ENCODE measurements at places on chromosomes 12 and 14.
A peak's percentile ranks its signal among the peaks of the same experiment; 100 is the strongest.

DNA sequence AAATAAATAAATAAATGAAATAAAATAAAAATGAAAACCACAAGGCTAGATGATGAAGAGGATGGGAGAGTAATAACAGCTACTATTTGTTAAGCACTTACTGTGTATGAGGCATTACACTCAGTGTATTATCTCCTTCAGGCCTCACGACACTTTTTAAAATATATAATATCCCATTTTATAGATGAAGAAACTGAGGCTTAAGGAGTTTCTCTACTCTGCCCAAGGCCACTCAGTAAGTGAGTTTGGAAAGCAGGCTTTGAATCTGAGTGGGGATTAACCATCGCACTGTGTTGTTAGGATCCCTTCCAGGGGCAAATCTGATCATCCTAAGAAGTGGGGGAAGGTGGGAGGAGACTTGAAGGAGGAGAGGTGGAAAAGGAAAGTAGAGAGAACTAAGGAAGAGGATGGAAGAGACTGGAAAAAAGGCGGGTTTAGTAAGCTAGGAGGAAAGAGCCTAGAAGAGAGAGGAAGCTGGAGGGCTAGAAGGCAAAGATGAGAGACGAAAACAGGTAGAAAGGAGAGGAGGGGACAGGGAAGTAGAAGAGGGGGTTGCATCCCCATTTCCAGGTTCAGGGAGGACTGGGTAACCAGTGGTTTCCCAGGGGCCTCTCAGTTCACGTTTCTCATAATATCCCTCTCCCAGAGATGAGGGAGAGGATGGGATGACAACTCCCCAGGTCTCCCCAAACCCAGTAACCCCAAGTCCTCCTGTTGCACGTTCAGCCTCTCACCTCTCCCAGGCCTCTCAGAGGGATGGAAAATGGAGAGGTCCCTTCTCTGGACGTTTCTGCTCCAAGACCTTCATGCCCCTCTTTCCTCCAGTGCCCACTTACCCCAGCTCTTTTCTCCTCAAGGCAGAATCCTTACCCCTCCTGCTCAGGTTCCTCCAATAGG is 1.7 kb downstream of the STAT6 start:
- no peaks in the 10 kb centered on the region for H3K27me3 ChIP-seq
- H3K4me3 ChIP-seq, result peak overlapping the region; percentile 79
- H3K4me1 ChIP-seq, result peaks cover 32% of the 10 kb centered on the region
- DNase-seq, result no peak
- peaks cover 50% of the 10 kb centered on the region for H3K36me3 ChIP-seq

DNA sequence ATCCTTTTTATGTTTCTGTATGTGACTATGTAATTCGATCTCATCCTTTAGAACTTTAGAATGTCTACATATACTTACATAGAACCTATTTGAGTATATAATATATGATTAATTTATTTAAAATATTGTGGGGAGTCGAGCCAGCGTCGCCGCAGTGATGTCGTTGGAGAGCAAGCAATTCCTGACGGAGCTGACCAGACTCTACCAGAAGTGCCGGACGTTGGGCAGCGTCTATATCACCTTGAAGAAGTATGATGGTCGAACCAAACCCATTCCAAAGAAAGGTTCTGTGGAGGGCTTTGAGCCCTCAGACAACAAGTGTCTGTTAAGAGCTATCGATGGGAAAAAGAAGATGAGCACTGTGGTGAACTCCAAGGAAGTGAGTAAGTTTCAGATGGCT is 6.4 kb upstream of the CD27 start:
- no peak overlapping the region for H3K27ac ChIP-seq
- no peak for DNase-seq
- no peak overlapping the region for H3K4me3 ChIP-seq
- no peaks in the 10 kb centered on the region for H3K4me1 ChIP-seq
- H3K27me3 ChIP-seq, result no peaks in the 10 kb centered on the region

GRCh38 chr14:70789361-70789760 is 20.0 kb downstream of the MAP3K9 start:
- peaks cover 23% of the 10 kb centered on the region for H3K36me3 ChIP-seq
- no peak overlapping the region for H3K27ac ChIP-seq
- no peak overlapping the region for H3K4me3 ChIP-seq
- no peaks in the 10 kb centered on the region for H3K4me1 ChIP-seq

DNA sequence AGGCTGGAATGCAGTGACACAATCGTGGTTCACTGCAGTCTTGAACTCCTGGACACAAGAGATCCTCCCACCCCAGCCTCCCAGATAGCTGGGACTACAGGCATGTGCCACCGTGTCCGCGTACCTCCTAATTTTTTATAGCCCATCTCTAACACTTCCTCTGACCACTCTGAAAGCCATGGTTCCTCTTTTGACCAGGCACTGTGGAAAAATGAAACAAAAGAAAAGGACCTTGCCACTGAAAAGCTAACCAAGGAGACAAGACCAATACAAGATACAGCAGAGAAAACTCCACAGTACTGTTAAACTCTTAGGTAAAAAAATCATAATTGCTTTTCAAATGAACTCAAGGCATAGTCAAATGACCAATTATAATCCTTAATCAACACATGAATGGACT is 233.3 kb downstream of the NEDD1 start:
- H3K27ac ChIP-seq, result no peak overlapping the region
- H3K4me1 ChIP-seq, result no peaks in the 10 kb centered on the region

GRCh38 chr12:40145896-40146295 is 40.0 kb upstream of the SLC2A13 start:
- no peaks in the 10 kb centered on the region for H3K4me1 ChIP-seq
- DNase-seq, result no peak
- no peak overlapping the region for H3K4me3 ChIP-seq
- H3K36me3 ChIP-seq, result no peaks in the 10 kb centered on the region

DNA sequence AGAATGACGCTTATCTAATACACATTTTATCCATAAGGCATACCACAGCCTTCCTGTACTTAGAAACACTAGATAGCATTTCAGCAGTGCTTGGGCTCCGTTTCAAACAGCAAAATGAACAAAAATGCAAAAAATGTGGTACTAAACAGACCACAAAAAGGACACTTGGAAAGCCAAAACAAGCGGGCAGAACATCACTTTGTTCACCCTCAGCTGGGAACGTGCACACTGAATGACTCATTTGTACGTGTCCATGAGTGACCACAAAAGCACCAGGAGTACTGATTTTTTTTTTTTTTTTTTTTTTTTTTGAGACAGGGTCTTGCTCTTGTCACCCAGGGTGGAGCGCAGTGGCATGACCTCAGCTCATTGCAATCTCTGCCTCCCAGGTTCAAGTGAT is 8.9 kb upstream of the FOXN3 start:
- no peak overlapping the region for H3K4me3 ChIP-seq
- H3K27ac ChIP-seq, result no peak overlapping the region
- peaks cover 28% of the 10 kb centered on the region for H3K4me1 ChIP-seq
- no peak for DNase-seq
- H3K36me3 ChIP-seq, result no peaks in the 10 kb centered on the region
- no peaks in the 10 kb centered on the region for H3K27me3 ChIP-seq

GRCh38 chr12:109497675-109498074 is 20.2 kb downstream of the UBE3B start:
- H3K27me3 ChIP-seq, result no peaks in the 10 kb centered on the region
- H3K27ac ChIP-seq, result no peak overlapping the region
- peaks cover 45% of the 10 kb centered on the region for H3K36me3 ChIP-seq
- H3K4me3 ChIP-seq, result no peak overlapping the region

DNA sequence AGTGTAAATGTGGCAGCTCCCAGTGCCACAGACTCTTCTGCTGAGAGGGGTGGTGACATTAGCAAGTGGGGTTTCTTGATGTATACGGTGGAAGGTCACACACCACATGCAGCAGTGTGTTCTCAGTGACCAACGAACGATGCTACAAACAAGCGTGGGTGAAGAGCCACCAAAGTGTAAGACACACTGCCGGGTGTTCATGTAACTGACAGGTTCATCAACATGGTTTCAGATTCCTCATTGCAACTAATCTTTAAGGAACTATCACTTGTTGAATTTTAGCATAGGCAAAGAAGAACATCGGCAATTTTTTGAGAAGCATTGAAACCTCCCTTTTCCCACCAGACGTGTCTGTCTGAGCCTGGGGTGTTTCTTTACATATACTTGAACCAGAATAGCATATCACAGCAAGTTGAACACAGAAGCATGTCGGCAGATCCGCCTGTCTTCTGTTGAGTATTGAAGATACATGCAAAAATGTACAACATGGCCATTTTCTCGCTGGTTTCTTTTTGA is 58.8 kb downstream of the PPP2R5C start:
- no peak for DNase-seq
- no peaks in the 10 kb centered on the region for H3K27me3 ChIP-seq
- no peak overlapping the region for H3K4me3 ChIP-seq
- H3K27ac ChIP-seq, result peak overlapping the region; percentile 7

Measured in esophagus squamous epithelium (tissue), 5 donors.